ENCODE measurements at places on chromosomes 5 and 9. TPM values are rescaled to one million over a fixed set of nuclear protein-coding genes. Genes with fewer than 3 reads are reported as not detected.

GRCh38 chr5:96743065-96743768 is 64.5 kb downstream of the ERAP1 start:
- no peak for DNase-seq

DNA sequence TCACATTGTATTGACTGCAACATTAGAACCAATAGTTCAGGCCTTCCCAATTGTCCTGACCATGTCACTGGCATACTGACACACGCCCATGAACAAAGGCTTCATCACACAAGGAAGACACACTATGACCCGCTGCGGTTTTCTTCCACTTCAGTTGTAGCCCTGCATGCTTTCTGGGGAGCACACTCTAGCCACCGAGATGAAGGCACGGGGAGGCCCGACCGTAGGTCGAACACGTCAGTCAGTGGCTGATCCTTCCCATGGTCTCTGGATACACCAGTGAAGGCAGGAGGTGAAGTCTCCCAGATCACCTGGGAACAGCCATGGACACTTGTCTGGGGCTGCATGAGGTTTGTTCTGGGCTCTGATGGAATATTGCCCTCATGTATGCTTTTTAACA is 224.7 kb downstream of the FSTL4 start:
- no peak for DNase-seq

DNA sequence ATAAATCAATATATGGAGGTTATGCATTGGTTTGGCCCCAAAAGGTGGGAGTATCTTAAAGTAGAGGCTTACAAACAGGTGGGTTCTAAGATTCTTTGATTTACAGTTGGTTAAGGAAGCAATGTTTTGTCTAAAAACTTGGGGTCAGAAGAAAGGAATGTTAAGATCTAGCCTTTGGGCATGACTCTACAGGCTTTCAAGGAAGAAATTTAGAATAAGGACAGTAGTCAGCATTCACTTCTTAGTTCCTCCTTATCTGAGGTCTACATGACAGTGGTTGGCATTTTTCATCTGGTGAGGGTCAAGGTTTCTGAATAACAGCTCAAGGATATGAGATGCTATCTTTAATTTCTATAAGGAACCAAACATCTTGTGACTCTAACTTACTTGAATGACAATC is 122.8 kb downstream of the CAMK4 start:
- DNase-seq, result no peak

DNA sequence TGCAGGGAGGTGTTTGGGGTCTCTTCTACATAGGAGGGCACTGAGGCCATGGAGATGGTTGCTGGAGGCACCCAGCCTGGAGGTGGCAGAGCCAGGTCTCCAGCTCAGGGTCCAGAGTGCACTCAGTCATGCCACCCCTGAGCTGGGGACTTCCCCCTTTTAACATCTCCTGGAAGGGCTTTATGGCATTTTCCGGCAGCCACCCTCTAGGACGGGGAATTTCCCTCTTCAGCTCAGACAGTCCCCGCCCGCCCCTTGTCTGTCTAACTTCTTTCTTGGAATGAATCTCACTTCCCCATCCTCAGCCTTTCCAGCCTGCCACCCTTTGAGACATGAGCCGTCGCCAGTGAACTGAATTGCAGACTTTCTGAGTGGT is 49.9 kb downstream of the COL15A1 start:
- no peak for DNase-seq

GRCh38 chr5:149961957-149962409 is 1.4 kb downstream of the SLC26A2 start:
- DNase-seq, result no peak

- DNase-seq, result no peak
Observed at GRCh38 chr5:28483327-28484025, 1445.1 kb upstream of the CDH9 start.

- no peak for DNase-seq
Observed at GRCh38 chr5:173294673-173295320, 33.4 kb downstream of the STC2 start.

DNA sequence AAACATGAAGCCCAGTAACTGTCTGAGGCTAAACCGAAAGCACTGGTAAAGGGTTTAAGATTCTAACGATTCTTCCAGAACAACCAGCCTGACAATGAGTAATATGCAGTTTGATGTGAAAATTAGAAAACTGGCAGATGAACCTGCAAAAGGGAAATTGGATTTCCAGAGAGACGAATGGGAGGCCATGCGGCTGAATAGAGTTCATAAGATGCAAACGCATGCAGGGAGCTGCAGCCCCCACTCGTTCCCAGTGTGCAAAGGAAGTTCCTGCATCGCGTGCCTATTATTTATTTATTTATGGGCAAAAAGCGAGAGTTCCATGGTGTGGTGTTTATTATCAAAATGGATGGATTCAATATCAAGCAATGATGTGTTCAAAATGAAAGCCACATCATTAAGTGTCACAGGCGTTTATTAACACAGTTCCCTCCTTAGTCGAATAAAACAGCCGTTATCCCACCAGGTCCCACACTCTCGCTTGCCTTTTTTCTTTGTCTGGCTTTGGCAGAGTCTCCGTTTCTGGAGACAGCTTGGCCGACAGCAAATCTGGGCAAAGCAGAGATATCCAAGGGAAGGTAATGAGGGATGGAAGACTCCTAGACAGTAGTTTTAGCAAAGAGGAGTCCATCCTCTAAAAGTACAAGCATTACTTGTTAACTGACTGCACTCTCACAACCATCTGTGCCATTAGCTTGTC is 451.4 kb downstream of the KDM4C start:
- no peak for DNase-seq

DNA sequence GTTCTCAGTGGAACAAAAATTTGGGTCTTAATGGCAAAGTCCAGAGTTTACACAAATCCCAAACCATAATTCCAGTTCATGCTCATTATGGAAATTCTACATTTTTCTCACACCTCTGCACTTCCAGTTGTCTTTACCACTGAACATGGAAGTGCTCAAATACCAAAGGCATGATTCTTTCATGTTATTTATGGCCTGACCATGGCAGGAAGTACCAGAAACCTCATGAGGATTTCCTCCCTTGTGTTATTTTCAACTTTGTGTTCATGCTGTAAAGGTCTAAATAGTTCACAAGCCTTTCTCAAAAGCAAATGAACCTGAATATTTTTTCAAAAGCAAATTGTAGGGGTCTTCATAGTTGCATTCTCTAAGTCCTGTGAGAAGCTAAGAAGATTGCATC is 82.0 kb upstream of the ITGA1 start:
- no peak for DNase-seq

DNA sequence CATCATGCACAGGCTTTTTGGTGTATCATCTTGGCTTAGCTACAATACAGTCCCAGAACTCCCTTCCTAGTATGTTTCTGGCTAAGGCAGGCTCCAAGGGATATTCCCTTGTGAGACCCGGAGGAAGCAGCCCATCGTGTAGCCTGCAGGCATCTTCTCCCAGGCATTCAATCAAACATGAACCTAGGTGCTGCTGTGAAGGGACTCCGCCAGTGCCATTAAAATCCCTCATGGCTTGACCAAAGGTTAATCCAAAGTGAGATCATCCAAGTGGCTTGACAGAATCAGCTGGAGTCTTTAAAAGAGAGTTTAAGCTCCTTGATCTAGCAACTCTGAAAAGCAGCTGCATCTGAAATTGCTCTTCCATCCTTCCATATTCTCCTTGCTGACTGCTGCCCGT is 333.9 kb downstream of the DIRAS2 start:
- DNase-seq, result no peak

GRCh38 chr5:8908055-8908683 is 637.7 kb downstream of the SEMA5A start:
- DNase-seq, result no peak

- no peak for DNase-seq
Observed at GRCh38 chr5:6289239-6289638, 89.1 kb downstream of the MED10 start.

- DNase-seq, result peak; percentile 75
Observed at GRCh38 chr5:33892620-33893137, 889 bp upstream of the ADAMTS12 start.

DNA sequence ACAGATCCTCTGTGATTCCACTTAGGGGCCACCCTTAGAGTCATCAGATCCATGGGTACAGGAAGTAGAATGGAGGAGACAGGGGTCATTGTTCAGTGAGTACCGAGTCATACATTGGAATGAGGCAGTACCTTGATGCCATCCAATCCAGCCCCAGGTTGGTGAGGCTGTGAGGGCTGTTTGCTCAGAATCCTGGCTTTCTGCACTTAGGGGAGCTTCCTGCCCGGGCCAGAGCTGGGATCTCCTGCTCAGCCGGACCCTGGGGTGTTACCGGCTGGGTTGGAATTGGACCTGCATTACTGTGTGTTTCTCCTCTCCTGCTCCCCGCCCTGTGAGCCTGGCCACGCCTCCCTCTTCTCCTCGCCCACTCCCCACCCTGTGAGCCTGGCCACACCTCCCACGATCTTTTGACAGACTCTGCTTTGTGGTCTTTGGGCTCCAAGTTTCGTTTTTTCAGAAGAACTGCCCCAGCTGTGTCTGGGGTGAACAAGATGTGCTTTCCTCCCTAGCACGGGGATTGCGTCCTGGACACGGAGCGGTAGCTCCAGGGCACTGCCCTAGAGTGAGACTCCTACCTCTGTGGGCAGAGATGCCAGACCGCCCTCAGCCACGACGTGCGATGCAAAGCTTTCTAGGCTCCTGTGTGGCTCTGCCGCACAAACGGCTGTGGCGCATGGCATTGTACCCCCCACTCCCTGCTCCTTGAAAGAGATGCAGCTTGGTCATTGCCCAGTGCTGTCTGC is 15.4 kb downstream of the TRAF2 start:
- DNase-seq, result peak; percentile 38

DNA sequence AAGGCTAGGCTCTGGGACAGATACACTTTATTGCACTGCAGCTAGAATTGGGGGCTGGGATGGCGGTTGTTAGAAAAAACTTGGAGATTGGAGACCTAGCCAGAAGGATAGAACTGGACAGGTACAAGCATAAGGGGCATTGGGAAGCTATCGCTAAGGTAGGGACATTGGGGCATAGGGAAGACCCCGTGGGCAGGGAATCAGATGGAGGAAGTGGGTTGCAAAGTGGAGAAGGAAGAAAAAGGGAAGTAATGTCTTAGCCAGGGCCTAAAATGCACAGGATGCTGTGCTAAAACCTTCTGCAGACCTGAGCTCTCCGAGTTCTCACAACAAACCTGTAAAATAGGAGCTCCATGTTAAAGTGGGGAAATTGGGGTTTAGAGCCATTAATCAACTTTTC is 178.2 kb downstream of the ZDHHC21 start:
- no peak for DNase-seq

- DNase-seq, result no peak
Observed at GRCh38 chr9:127746959-127747569, 12.0 kb upstream of the TOR2A start.

- no peak for DNase-seq
Observed at GRCh38 chr5:167263185-167263584, 1028.3 kb upstream of the WWC1 start.

DNA sequence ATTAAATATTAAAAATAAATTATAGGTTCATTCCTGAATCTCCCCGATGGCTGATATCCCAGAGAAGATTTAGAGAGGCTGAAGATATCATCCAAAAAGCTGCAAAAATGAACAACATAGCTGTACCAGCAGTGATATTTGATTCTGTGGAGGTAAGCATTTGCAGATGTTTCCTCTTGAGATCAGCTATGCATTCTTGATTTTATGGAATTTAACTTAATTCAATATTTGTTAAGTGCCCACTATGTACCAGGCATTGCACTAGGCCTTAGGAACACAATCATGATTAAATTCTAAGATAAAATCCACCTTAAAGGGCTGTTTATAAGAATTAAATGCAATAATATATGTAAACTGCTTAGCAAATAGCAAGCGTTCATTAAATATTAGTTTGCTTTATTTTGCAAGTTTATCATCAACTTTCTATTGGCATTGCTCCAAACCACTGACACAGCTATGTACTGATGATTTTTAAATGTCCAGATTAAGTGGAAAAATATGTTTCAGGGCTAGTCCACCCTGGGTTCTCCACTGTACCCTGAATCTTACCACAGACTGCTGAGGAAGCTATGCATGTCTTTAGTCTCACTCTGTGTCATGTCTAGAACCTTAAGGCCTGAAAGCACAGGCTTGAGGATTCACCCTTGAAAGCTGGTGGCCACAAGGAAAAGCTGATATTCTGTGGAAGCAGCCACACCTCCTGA is 33.2 kb downstream of the SLC22A4 start:
- no peak for DNase-seq

DNA sequence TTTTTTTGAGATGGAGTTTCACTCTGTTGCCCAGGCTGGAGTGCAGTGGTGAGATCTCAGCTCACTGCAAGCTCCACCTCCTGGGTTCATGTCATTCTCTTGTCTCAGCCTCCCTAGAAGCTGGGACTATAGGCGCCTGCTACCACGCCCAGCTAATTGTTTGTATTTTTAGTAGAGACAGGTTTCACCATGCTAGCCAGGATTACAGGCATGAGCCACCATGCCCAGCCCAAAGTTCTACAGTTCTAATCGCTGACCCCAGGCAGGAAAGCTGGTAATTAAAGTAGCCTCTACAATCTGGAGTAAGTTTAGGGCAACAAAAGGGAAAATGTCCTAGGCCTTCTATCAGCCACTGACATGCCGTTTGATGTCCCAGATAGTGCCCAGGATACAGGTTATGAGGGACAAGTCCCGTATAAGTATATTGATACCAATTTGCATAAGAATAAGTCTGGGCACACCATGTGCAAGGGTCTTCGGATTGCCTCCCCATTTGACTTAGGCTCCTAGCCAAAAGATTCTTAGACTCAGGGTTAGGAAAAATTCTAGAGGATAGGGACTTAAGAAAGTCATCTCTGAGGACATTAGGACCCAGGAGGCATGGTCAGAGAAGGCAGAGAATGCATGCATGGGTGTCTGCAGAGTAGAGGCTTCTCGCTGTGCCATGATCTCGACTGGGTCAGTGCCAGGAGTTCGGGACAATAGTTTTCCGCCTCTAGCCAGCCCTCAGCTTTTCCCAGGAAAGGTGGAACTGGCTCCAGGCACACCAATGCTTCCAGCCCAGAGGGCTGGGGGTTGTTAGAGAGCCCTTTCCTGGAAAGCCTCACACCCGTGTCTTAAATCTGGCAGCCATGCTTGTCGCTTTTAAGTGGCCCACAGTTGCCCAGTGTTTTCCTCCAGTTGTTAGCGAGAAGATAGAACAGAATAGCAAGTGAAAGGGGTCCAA is 1111.1 kb downstream of the TAF11L14 start:
- DNase-seq, result no peak

DNA sequence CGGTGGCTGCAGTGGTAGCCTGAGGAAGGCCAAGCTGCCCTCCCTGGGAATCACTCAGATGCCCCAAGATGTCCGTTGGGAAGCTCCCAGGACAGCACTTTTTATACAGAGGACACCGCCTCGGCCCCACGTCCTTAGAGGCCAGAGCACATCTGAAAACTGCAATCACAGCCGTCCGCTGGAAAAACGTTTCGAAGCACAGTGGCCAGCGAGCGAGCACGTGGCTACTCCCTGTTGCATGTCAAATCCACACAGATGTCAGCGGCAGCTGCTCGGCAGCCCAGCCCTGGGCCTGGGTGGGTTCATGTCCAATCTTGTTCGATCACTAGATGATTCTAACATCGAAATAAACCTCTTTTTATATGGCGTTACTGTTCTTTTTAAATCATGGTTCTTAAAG is 8.9 kb downstream of the PPP1R26 start:
- DNase-seq, result no peak

GRCh38 chr5:158869092-158869491 is 230.6 kb downstream of the EBF1 start:
- no peak for DNase-seq

GRCh38 chr9:71663931-71664459 is 104.3 kb downstream of the CEMIP2 start:
- DNase-seq, result no peak

The STK32A gene
- total RNA-seq, result 11.3 TPM

The RALGPS1 gene
- 34.7 TPM for total RNA-seq

The COL23A1 gene
- 0.86 TPM for total RNA-seq

The MARCHF6 gene
- 163 TPM for total RNA-seq

The CARTPT gene
- 0.23 TPM for total RNA-seq

The PPP3R2 gene
- total RNA-seq, result not detected

The PTBP3 gene
- 65.2 TPM for total RNA-seq

The GDA gene
- 70.0 TPM for total RNA-seq

The TAF9 gene
- 31.7 TPM for total RNA-seq
